ENCODE measurements at places on chromosomes 16 and 17.

DNA sequence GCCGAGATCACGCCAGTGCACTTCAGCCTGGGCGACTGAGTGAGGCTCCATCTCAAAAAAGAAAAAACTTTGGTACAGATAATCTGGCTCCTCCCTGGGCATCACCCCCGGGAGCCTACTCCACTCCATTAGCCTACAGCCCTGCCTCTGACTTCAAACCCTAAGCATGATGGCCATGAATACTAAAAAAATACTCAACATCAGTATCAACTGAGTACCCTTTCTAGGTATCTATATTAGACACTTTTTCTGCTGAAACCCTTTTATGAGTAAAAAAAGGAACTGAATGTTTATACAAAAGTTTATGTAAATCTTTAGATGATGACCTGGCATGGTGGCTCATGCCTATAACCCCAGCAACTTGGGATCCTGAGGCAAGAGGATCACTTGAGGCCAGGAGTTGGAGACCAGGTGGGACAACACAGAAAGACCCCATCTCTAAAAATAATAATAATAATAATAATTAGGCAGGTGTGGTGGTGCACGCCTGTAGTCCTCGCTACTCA is 6.9 kb downstream of the RDM1 start:
- no peak for DNase-seq

DNA sequence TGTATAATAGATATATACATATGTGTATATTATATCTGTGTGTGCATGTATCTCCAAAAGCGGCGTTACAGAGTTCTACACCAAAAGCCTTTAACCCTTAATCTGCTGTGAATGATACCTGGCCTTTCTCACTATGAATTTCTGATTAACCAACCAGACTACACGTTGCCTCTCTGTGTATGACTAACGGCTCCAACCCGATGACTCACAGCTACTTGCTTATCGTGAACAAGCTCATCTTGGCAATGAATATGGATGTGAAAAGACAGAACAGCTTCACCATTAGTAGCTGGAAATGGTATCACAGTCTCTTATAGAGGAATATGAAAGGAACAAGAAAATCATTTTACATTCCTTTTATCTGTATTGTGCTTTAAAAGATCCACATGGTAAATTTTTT is 23.8 kb upstream of the ARHGAP44 start:
- DNase-seq, result no peak

DNA sequence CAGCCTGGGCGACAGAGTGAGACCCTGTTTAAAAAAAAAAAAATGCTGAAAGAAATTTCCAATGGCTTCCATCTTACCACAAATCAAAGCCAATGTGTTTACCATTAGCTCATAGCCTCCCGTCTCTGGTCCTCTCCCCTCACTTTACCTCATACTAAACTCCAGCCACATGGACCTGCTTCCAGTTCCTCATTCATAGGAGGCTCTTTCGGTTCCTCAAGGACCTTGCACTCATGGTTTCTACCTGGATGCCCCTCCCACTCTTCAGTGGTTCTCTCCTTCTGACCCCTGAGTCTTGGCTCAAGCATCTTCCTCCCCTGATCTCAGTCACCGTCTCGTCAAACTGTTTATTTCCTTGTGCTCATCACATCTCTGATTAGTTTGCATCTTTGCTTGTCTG is 3.8 kb upstream of the DEF8 start:
- no peak for DNase-seq

GRCh38 chr16:79500286-79500685 is 100.3 kb downstream of the MAF start:
- DNase-seq, result no peak

DNA sequence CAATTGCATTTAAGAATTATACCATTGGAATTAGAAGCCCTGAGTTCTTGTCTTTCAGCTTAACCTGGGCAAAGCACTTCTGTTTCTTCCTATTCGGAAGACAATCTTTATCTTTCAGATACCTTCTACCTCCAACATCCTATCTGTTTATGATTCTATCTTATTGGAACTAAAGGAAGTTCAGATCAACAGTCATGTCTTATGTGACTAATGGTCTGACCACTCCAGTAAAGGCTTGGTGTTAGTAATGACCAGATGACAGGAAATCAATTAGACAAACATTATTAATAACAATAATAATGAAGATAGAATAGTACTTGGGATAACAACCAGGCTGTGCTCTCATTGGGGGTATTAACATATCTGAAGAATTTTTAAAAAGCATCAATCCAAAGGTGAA is 11.3 kb downstream of the HS3ST3A1 start:
- no peak for DNase-seq

GRCh38 chr16:67598527-67598926 is 36.2 kb downstream of the CTCF start:
- no peak for DNase-seq

- DNase-seq, result no peak
These were observed at the start of gene PROCA1 for GRCh38 chr17:28711723-28712031. Gene PROCA1 (minus strand): TSS chr17:28711888. CDS start chr17:28711660, 228 bp downstream.

DNA sequence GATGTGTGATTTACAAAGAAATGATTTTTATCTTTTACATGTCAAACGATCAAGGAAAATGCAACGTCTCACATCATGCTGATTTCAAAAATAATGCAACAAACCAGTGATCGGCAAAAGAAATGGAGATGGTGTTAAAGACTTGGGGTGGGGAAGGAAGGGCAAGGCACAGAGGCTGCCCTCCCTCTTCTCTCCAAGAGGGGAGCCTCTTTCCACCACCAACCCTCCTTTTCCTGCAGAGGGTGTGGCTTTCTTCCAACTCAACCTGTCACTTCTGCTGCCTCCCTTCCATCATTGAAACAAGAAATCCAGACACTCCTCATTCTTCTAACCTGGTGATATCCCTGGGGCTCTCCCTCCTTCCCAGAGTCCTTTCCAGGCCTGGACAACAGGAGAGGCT is 320.8 kb downstream of the SLC39A11 start:
- DNase-seq, result no peak

DNA sequence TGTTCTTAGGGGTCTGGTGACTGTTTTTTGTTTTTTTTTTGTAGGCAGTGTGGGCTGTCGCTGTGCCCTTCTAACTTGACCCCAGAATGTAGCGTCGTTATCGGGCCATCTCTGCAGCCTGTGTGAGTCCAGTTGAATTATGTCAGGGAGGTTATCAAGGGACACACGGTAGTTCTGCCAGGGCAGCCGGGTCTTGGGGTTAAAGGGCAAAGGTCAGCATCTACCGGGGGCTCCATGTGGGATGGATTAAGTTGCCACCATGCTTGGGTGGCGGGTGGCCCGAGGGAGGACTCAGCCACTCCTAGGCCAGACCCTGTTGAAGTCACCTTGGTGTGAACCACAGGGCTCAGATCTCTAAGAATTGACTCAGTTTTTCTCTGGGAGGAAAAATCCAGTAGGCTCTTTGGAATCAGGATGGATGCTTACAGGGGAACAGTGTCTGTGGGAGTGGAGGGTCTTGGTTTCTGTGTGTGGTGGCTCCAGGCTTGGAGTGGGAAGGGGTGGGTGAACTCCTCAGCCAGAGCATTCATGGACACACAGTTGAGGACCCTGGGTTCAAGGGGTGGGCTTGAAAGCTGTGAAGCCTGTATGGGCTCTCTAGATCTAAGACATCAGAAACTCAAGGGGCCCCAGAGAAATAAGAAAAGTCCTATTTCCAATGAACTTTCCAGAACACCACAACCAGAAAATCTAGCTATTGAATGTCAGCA is 191.7 kb downstream of the IRF8 start:
- no peak for DNase-seq

DNA sequence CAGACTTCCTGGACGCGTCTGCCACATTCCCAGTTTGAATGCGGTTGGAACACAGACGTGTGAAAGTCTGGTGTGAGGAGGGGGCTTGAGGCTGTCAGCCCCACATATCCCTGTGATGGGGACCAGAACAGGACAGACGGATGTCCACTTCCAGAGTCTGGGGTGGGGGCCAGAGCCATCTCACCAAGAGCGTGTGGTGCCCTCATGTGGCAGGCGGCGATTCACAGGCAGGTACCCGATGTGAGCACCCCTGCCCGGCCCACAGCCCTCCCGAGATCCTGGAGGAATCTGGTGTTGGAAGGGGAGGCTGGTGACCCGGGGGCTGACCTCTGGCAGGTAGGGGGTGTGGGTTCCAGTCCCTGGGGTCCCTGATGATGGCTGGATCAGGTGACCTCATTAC is 51.5 kb downstream of the ENGASE start:
- DNase-seq, result no peak

DNA sequence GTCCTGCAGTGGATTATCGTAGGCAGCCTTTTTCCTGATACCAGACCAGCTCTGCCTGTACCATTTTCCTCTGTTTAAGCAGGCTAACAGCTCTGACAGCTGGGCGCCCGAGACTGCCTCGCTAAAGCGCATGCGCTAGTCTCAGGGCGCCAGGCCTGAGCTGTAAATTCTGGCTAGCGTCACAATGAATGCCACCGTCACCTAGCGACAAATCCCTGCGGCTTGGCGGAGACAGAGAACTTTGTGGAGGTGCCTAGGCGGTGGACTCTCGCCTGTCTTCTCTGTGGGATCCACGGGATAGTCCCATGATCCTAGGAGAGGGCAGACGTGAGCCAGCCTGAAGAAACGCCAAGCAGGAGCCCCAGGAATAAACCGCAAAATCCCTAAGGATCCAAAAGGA is 573.9 kb downstream of the KCNJ18 start:
- no peak for DNase-seq
